ENCODE measurements at places on chromosomes 13 and 19.

GRCh38 chr19:46536391-46536790 is 40.7 kb upstream of the PNMA8B start:
- DNase-seq, result no peak

- DNase-seq, result no peak
Measured at GRCh38 chr13:109547942-109548341, 238.4 kb downstream of the IRS2 start.

DNA sequence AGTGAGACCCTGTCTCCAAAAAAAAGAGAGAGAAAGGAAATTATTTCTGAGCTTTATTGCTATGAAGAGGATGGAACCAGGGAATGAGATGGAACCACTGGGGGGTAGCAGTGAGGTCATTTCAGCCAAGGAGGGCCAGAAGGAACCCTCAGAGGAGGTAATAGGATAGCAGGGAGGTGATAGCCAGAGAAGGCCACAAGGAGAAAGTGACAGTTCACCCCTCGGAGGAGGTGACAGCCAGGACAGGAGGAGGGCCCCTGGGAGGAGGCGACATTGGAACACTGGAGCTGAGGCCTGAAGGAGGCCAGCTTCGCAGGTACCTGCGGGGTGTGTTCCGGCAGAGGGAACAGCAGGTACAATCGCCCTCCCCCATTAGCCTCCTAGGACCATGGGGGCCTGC is 675 bp upstream of the PGPEP1 start:
- DNase-seq, result no peak

- DNase-seq, result no peak
Measured at GRCh38 chr19:46904114-46905060, 43.6 kb downstream of the ARHGAP35 start.

GRCh38 chr19:42184401-42184861 is 33.0 kb downstream of the DEDD2 start:
- peak; percentile 54 for DNase-seq

- no peak for DNase-seq
Measured at GRCh38 chr19:55579766-55580621, 654 bp downstream of the ZNF579 start.

- no peak for DNase-seq
Measured at GRCh38 chr13:48851707-48852106, 124.0 kb upstream of the FNDC3A start.

- DNase-seq, result no peak
Measured at GRCh38 chr19:47381121-47381520, 32.0 kb downstream of the DHX34 start.

DNA sequence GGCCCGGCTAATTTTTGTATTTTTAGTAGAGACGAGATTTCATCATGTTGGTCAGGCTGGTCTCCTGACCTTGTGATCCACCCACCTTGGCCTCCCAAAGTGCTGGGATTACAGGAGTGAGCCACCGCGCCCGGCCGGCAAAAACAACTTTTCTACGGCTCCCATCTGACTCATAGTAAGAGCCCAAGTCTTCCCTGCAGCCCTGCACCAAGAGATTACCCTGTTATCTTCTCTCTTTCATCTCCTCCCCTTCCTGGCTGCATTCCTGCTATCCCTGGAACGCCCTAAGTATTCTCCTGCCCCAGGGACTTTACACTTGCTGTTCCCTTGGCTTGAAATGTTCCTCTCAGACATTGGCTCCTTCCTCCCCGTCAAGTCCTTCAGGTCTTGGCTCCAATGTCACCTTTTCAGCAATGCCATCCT is 6.6 kb downstream of the AP2S1 start:
- no peak for DNase-seq

DNA sequence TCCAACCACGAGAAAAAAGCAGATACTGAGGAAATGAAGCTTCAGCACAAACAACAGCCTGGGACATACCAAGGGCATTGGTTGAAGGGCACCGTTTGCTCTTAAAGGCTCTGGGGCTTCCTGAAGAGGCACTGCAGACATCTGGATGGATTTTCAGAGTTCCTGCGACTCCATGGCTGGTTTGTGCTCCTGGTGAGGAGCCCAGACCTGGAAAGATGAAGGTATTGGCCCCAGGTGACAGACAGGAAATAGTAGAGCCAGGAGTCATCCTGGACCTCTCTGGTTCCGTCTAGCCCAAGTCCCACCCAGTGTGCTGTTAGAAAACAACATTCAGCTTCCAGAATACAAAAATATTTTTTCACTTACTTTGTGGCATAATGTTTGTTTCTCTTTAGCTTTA is 6.3 kb downstream of the IL17D start:
- DNase-seq, result no peak

- no peak for DNase-seq
Measured at GRCh38 chr13:20340759-20341171, 108.6 kb upstream of the GJB6 start.

- DNase-seq, result no peak
Measured at GRCh38 chr19:55373993-55374757, 2.5 kb upstream of the TMEM190 start.

DNA sequence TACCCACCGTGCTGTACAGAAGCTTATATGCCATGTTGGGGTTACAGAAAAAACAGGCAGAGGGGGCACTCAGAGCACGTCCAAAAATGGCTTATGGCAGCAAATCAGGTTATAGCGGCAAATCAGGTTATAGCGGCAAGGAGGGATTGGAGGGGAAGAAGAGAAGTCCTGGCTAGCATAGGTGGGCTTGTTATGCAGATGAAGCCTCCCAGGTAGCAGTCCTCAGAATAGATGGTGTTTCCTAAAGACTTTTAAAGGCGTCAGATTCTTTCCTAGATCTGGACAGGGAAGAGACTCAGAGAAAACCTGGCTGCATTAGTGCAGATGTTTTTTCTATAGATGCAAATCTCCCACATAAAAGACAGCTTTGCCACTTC is 19.8 kb upstream of the PLEKHF1 start:
- DNase-seq, result no peak

GRCh38 chr19:45815481-45816216 is 541 bp upstream of the RSPH6A start:
- DNase-seq, result no peak

- no peak for DNase-seq
Measured at GRCh38 chr13:36323951-36324566, 22.1 kb downstream of the SPART start.

DNA sequence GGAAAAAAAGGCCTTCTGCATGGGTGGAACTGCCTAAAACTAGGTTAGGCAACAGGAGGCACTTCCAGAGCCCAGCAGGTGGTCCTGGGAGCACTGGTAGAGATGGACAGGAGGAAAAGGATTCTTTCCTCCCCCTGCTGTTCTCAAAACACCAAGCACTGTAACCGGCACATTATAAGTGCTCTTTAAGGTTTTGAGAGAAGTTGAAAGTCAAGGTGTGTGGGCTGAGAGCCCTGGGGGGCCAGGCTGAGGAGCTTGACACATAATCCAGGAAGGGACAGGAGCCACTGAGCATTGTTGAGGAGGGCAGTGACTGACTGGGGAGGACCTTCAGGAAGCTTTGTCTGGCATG is 32.3 kb downstream of the SPATA13 start:
- DNase-seq, result no peak

GRCh38 chr19:49020342-49020741 is 3.5 kb upstream of the LHB start:
- no peak for DNase-seq

DNA sequence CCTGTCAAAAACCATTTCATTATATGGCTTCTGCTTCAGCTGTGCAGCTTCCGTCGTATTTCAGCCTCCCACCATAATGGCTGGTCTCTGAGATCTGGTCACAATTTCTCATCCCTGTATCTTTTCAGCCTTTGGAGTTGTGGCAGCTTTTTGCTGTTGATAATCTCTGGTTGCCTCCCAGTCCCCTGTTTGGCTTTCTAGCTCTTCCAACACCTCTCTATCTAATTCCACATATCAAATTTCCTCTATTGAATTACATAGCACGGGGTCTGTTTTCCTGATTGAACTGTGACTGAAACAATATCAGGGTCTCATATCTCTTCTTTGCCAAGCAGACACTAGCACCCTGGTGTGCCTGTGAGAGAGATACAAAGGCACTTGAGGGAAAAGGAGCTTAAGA is 222.1 kb upstream of the OBI1 start:
- DNase-seq, result no peak

DNA sequence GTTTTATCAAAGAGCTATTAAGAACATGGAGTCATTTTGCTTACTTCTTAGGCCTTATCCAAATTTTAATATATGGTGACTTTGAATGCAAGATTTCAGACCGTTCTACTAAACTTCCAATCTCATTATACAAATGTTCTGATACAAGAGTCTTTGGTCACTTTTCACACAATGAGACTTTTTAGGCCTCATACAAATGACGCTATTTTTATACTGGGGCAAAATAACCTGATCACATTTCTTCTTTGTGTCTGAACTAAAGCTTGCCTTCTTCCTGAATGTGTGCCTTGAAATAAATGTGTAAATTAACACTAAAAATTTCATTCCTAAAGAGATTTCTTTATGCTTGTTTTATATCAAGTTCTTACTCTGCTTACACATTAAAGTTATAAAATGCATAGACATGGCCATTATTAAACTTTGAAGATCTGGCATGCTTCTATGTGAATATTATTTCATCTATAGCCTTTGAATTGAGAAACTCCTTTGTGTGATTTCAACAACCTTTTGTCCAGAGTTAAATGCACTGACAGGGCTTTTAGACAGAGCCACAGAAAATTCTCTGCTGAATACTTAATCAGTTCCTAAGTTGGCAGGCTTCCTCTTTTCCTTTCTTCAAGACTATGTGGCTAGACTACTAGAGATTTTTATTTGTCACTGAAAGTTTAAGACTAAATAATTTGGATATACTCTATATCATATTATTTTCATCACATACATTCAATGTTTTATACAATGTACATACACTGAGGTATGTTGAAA is 86.1 kb downstream of the EDNRB start:
- no peak for DNase-seq

GRCh38 chr13:94395860-94396259 is 83.6 kb downstream of the DCT start:
- DNase-seq, result no peak

Measured in stimulated activated CD8-positive, alpha-beta memory T cell treated with anti-CD3 and anti-CD28 coated beads, Interleukin-7, amount 100 ng/mL, for 4 hours (primary cell).